ENCODE measurements at places on chromosomes 7 and 10.

DNA sequence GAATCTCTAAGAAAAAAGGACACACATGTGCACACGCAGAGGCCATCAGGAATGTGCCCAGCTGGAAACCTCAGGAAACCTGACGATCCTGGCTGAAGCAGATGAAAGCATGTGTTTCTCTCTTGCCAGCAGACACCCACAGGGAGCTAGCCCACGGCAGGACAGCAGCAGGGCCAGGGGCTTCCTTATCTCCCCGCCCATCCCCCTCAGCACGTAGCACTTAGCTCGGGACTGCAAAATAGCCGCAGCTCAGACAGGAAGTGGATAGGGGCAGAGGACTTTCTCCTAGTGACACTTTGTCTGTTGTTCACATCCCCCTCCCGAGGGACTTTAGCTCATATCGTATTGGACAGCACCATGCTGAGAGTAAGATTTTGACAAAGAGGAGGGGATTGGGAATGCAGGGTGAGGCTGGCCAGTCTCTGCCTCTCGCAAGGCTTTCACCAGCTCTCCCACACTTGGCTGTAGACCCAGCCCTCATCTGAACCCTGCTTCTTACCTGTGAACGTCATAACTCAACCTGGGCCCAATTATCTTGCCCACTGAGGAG lies 63.8 kb downstream of the MKI67 start:
- peak; percentile 50 for DNase-seq

GRCh38 chr10:80196950-80197315 lies 8.4 kb downstream of the ANXA11 start:
- DNase-seq: no peak

DNA sequence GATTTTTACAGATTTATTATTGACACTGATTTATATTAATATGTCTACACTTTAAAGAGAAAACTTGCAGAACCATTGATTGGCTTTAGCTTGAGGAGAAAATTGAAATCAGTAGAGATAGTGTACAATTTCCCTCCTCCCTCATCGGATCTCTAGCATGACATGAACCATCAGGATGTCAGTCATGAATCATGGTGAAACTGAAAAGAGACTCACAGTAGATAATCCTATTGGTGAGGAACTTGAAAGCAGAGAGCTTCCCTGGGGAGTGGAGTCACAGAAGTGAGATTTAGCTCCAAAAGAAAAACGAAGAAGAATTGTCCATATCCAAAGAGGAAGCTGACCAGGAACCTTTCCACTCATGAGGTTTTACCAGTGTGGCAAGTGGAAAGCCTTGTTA lies 346.8 kb downstream of the ABCA13 start:
- no peak for DNase-seq

- DNase-seq: no peak
Observed at GRCh38 chr10:74289951-74290350, 138.9 kb downstream of the ADK start.

DNA sequence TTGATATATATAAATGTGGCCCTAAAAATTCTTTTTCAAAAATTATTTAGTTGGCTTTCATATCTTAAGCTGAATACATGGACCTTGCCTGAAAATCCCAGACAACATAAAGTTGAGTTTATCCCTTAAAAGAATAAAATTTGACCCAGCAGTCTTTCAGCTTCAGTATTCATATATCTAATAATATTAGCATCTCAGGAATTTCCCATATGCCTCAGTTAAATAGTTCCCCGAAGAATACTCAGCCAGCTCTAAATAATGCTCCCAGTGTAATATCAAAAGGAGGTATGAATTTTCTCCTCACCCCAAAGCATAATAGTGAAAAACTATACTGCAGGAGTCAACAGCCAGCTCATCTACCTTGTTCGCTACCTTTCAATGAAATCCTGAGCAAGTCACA lies 145.9 kb downstream of the CTNNA3 start:
- DNase-seq: no peak

Data from activated CD8-positive, alpha-beta T cell treated with anti-CD3 and anti-CD28 coated beads for 36 hours (primary cell).